ENCODE measurements at places on chromosomes 6 and 20.

DNA sequence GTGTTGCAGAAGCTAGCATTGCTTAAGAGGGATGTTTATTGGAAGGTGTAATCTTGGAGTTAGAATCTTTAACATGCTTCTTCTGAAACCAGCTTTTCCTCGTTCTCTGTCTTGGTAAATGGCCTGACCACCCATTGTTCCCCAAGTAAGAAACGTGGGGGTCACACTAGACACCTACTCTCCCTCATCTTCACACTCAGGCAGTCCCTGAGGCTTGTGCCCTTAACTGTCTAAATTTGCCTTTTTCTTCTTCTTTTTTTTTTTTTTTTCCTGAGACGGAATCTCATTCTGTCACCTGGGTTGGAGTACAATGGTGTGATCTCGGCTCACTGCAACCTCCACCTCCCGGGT is 16.2 kb upstream of the ARFGEF2 start:
- DNase-seq: no peak

- DNase-seq: no peak
These were observed 44.7 kb downstream of the DEK start for GRCh38 chr6:18219591-18219990.

DNA sequence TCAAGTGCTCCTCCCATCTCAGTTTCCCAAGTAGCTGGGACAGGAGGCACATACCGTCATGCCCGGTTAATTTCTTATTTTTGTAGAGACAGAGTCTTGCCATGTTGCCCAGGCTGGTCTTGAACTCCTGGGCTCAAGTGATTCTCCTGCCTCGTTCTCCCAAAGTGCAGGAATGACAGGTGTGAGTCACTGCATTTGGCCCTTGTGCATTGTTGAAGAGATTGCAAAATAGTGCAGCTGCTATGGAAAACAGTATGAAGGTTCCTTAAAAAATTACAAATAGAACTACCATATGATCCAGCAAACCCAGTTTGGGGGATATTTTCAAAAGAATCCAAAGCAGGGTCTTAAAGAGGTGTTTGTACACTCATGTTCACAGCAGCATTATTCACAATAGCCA is 69.1 kb downstream of the GJA10 start:
- DNase-seq: no peak

- no peak for DNase-seq
These were observed 24.1 kb downstream of the LRFN2 start for GRCh38 chr6:40563111-40563510.

DNA sequence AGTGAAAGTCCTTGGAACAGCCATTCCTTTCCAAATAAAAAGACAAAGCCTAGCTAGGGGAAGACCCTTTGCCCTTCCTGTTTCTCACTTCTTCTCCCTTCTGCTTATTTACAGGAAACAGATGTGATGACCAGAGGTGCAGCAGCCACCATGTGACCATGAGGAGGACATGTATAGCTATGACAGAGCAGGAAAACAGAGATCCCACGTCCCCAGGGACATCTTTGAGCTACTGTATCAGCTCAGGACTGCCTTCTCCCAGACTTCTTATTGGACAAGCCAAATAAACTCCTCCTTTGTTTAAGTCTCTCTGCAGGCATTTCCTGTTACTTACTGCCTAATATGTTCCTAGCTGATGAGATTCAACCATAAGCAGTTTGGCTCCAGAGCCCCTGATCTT is 133.1 kb upstream of the MLN start:
- no peak for DNase-seq

DNA sequence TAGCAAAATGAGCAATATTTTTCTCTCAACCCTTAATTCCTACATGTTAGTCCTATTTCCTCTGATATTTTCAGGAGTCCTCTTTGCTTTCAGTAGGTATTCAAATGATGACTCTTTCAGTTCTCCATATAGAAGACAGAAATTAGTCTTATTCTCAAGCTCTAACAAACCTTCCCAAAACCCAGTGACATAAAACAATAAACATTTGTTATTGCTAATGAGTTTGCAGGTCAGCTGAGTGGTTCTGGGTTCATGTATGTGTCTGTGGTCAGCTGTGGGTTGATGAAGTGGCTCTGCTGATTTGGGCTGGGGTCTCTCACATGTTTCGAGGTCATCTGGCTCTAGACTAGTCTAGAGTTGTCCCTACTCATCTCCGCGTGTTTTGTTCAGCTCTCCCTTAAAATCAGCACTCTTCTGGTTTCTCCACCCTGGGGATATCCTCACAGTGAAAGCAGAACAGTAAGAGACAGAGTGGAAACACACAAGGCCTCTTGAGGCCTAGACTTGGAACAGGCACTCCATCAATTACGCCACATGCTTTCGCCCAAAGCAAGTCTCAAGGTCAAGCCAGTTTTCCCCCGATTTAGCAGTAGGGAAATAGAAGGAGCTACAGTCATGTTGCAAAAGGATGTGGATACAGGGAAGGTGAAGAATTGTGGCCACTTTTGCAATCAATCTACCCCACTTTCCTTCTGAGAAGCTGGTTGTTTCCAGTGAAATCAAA is 273.0 kb downstream of the PLCB1 start:
- no peak for DNase-seq

- DNase-seq: no peak
These were observed 200.4 kb upstream of the FBXL4 start for GRCh38 chr6:99148111-99148510.

DNA sequence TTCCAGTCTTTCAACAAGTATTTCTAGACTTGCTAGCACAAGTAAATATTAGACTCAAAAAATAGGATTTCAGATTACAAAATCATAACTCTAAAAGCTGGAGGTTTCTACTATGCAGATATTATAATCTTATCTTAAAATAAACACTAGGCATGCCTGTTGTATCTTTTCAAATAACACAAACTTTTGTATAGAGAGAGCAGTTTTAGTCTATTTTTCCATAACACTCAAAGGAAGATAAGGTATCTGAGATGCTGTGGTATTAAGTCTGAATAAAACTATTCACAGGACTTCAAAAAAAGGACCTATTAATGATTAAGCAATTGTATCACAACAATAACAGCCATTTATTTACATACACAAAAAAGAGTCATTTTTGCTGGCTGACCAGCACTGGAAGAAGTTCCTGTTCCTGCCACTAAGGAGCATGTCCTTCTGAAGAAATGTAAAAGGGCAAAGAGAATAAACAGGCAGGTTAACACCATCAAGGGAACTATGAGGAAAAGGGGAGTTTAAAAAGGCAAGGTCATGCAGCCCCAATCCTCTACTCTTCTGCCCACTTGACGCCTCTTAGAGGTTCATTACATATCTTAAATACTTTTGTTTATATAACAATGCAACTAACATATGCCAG is 39.4 kb downstream of the REPS1 start:
- no peak for DNase-seq
